ENCODE measurements at places on chromosomes 6 and 20. TPM values are rescaled to one million over a fixed set of nuclear protein-coding genes. Genes with fewer than 3 reads are reported as not detected.
A peak's percentile ranks its signal among the peaks of the same experiment; 100 is the strongest.

The MTRF1L gene
- 19.4 TPM for total RNA-seq

The CST2 gene
- total RNA-seq: not detected

The CCN6 gene
- 3.5 TPM for total RNA-seq

The STX7 gene
- total RNA-seq: 12.7 TPM

The MRAP2 gene
- 5.4 TPM for total RNA-seq

The LY6G6F gene
- not detected for total RNA-seq

The MUC21 gene
- total RNA-seq: not detected

GRCh38 chr20:50690650-50691572 is at the start of gene RIPOR3:
RIPOR3 (minus strand) TSS chr20:50691542; CDS start chr20:50691128, 414 bp downstream.
- peak within 1 kb of the TSS; percentile 62 for H3K27ac ChIP-seq
- H3K36me3 ChIP-seq: no peaks in the 10 kb centered on the region
- H3K4me3 ChIP-seq: peak within 1 kb of the TSS; percentile 60
- H3K27me3 ChIP-seq: no peaks in the 10 kb centered on the region
- peak; percentile 53 for DNase-seq

GRCh38 chr6:15429141-15430110 is 183.6 kb downstream of the JARID2 start:
- no peak for DNase-seq
- peaks cover 35% of the 10 kb centered on the region for H3K4me1 ChIP-seq
- no peaks in the 10 kb centered on the region for H3K27me3 ChIP-seq
- no peak overlapping the region for H3K4me3 ChIP-seq

- no peaks in the 10 kb centered on the region for H3K36me3 ChIP-seq
- no peaks in the 10 kb centered on the region for H3K27me3 ChIP-seq
- H3K4me1 ChIP-seq: peaks cover 7% of the 10 kb centered on the region
- peak; percentile 37 for DNase-seq
Measured at GRCh38 chr20:3924304-3925112, 35.3 kb downstream of the PANK2 start.

GRCh38 chr20:49110767-49111694 is 64.9 kb downstream of the CSE1L start:
- no peaks in the 10 kb centered on the region for H3K36me3 ChIP-seq
- DNase-seq: no peak
- peaks cover 5% of the 10 kb centered on the region for H3K4me1 ChIP-seq
- H3K4me3 ChIP-seq: no peak overlapping the region
- H3K27me3 ChIP-seq: no peaks in the 10 kb centered on the region

- H3K27ac ChIP-seq: peak overlapping the region; percentile 99
- H3K36me3 ChIP-seq: no peaks in the 10 kb centered on the region
- peak overlapping the region; percentile 98 for H3K4me3 ChIP-seq
- no peaks in the 10 kb centered on the region for H3K27me3 ChIP-seq
- DNase-seq: no peak
Measured at GRCh38 chr6:47476781-47477496, 650 bp upstream of the CD2AP start.

GRCh38 chr20:12698817-12699216 is 310.0 kb upstream of the SPTLC3 start:
- H3K27ac ChIP-seq: no peak overlapping the region
- no peak overlapping the region for H3K4me3 ChIP-seq
- no peaks in the 10 kb centered on the region for H3K36me3 ChIP-seq
- no peaks in the 10 kb centered on the region for H3K27me3 ChIP-seq
- no peaks in the 10 kb centered on the region for H3K4me1 ChIP-seq

DNA sequence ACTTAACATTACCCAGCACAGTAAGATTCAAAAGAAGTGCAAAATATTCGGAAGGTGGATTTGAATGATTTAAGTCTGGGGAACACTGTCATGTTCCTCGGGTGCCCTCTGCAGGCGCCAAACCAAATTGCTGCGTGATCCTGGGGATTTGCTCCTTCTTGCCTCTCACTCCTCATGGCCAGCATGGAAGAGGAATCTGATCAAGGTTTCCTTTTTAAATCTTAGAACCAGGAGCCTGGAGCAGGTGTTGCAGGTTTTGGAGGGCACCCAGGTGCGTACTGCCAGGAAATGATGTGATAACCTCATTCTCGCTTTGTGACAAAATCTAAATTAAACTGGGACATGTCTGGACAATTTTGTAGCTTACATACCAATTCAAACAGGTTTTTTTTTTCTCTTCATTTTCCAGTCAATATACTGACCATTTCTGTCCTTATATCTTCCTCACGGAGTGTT is 8.1 kb upstream of the PFDN4 start:
- no peak overlapping the region for H3K4me3 ChIP-seq
- DNase-seq: peak; percentile 76
- no peaks in the 10 kb centered on the region for H3K27me3 ChIP-seq
- H3K4me1 ChIP-seq: no peaks in the 10 kb centered on the region

DNA sequence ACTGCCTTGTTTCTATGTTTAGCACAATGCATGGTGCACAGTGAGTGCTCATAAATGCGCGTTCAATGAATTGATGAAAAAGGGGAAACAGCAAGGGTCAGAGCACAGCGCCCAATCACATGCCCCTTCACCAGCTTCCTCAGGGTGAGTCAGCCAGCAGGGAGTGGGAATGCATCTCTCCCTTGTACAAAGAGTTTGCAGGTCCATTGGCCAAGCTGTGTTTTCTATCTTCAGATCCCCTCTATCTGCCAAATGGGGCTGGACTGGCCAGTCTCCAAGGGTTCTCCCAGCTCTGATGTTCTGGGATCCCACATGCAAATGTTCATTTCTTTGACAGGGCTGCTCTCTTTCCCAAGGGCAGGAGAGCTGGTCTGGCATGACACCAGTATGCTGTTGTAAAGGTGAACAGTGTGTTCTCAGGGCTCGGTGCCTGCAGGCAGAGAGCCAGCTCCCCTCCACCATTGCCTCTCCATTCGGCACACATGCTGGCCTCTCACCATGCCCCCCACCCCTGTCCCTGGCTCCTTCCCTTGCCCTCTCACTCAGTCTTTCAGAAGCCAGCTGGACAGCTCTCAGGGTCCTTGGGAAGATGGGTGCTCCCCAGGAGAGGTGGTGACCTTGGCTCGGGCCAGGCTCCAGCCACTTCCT is 25.0 kb downstream of the ANGPT4 start:
- H3K4me3 ChIP-seq: no peak overlapping the region
- H3K36me3 ChIP-seq: no peaks in the 10 kb centered on the region
- no peak overlapping the region for H3K27ac ChIP-seq
- H3K4me1 ChIP-seq: peaks cover 18% of the 10 kb centered on the region

GRCh38 chr6:13496513-13497190 is 9.3 kb upstream of the GFOD1 start:
- H3K4me3 ChIP-seq: no peak overlapping the region
- H3K27ac ChIP-seq: no peak overlapping the region
- no peak for DNase-seq
- H3K27me3 ChIP-seq: no peaks in the 10 kb centered on the region

GRCh38 chr6:134577998-134578397 is 260.1 kb upstream of the SGK1 start:
- no peak overlapping the region for H3K27ac ChIP-seq
- no peak for DNase-seq
- H3K27me3 ChIP-seq: no peaks in the 10 kb centered on the region
- no peak overlapping the region for H3K4me3 ChIP-seq
- H3K4me1 ChIP-seq: no peaks in the 10 kb centered on the region

DNA sequence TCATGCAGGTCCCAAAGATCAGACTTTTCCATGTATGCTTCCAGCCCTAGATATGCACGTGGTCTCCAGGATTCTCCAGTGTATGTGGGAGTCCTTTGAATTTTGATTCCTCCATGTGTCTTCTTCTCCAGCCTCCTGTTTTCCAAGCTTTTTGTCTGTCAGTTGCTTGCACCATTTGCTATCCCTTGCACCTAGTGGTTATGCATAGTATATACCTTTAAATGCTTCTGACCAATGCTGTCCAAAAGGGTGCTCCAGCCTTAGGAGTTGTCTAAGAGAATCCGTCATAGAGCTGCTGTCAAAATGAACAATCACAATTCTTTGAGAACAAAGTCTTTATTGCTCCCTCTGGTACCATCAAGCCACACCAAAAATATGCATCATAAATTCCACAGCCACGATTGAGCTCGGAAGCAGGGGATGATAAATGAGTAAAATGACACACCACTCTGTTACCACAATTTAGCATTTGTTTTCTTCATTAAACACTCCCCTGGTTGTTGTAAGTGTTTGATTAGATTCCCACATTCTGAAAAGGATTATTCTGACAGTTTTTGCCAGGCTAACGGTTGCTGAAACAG is 706.2 kb upstream of the GJE1 start:
- H3K4me1 ChIP-seq: no peaks in the 10 kb centered on the region
- H3K4me3 ChIP-seq: no peak overlapping the region
- H3K27ac ChIP-seq: no peak overlapping the region

Data from testis (tissue), 5 donors.